Kidney epithelial cell (primary cell): ENCODE measurements at places on chromosomes 12 and 14.

DNA sequence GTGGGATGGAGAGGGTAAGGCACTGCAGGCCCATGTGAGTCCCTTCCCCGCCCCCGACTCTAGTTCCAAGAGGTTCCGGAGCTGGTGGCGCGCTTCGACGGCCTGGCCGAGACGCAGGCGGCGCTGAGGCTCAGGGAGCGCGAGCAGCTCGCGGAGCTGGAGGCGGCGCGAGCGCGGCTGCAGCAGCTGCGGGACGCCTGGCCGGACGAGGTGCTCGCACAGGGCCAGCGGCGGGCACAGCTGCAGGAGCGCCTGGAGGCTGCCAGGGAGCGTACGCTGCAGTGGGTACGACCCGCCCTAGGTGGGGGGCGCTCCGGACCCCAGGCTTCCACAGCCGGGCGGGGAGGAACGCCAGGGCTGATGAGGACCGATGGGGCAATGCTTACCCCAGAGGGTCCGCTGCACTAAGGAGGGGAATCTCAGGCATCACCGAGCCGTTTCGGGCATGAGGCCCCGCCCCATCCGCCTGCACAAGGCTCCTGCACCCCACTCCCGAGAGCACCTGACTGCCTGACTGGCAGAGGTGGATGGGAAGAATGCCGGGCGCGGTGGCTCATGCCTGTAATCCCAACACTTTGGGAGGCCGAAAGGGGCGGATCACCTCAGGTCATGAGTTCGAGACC lies 4.9 kb downstream of the CFAP73 start:
- DNase-seq = no peak

GRCh38 chr12:108875280-108875679 lies 4.6 kb upstream of the DAO start:
- no peak for DNase-seq

DNA sequence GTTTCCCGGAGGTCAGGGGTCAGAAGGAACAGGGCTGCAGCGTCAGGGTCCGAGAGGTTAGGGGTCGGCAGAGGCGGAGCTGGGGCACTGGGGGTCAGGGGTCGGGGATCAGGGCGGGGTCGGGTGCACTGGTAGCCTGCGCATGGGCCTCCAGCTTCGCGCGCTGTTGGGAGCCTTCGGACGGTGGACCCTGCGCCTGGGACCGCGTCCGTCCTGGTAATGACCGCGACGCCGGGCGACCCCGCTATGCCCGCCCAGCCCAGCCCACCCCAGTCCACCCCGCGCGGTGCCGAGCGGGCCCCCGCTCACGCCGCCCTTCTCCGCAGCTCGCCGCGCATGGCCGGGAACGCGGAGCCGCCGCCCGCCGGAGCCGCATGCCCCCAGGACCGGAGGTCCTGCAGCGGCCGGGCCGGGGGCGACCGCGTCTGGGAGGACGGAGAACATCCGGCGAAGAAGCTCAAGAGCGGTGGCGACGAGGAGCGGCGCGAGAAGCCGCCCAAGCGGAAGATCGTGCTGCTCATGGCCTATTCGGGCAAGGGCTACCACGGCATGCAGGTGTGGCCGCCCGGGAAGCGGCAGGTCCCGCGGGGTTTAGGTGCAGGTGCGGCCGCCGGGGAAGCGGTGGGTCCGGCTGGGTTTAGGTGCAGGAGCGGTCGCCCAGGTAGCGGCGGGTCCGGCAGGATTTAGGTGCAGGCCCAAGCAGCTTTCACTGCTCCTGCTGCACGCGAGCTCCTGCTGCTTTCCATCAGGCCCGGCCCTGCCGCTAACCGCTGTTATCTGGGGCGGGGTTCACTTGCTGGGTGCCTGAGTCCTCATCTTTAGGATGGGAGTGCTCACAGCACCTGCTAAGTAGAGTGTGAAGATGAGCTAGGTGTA lies 743 bp downstream of the PUS1 start:
- DNase-seq = no peak

DNA sequence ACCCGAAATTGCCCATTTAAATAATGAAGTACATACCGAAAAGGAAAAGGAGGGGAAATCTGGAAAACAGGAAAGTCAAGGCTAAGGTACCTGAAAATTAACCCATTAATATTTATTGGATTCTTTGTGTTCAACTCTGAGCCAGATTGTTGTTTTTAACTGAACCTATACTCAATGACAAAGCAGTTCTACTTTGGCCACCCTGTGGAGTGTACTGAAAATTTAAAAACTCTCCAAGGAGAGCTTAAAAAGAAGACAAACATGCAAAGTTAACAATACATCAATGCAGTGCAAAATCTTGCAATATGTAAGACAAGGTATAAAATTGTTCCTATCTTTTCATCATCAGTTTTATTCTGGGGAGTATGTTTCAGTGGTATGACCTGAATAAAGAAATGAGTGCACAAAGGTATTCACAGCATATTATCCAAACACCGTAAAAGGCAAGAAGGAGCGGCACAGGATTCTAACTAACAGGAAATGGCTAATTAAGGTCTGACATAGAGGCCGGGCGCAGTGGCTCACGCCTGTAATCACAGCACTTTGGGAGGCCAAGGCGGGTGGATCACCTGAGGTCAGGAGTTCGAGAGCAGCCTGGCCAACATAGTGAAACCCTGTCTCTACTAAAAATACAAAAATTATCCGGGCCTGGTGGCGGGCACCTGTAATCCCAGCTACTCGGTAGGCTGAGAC lies 1.7 kb downstream of the USP44 start:
- DNase-seq = no peak

DNA sequence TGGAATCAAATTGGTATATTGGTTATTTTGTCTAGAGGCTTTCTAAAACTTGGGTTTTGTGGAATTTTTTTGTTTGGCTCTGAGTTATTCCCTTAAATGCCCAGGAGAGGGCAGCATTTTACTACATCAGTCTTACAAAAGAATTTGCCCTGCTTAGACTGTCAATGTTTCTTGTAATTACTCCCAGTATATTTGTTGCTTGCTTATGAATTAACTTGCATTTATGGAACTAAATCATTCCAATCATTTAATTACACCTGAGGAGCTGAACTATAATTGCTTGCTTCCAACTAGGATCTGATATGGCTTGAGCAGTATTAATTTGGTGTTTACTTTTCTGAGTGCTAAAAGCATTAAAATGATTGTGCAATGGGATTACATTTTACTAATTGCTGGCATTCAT lies 48.7 kb downstream of the MIPOL1 start:
- no peak for DNase-seq

DNA sequence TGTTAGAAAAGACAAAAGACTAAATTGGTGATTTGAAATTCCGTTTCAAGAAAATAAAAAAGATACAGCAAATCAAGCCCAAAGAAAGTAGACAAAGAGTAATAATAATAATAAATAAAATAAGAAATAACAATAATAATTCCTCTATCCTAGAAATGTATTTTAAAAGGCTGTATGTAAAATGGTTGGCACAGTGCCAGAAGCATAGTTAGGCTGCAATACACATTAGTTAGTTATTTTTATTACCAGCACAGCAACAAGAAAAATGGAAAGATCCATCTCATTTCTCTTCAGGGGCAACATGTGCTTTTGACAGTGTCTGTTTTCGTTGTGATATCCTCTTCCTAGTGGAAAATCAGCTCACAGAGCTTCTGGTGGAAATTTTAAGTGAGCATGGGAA lies 174.1 kb upstream of the TMTC1 start:
- DNase-seq = no peak

DNA sequence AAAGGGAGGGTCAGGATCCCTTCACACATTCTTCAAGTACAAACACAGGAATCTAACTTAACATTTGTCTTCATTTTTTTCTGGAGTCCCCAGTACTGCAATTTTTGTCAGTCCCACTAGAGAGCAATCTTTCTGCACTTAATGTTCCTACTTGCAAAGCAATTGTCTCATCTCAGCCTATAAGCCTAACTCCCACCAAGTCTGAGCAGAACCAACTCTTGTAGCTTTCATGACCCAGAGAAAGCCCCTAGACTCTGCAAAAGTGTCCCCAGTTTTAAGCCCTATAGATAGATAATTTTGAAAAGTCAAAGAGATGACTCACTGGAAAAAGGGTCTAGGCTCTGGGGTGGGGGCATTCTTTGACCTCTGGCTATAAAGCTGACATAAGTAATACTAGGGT lies 1.8 kb upstream of the ZBTB39 start:
- no peak for DNase-seq

DNA sequence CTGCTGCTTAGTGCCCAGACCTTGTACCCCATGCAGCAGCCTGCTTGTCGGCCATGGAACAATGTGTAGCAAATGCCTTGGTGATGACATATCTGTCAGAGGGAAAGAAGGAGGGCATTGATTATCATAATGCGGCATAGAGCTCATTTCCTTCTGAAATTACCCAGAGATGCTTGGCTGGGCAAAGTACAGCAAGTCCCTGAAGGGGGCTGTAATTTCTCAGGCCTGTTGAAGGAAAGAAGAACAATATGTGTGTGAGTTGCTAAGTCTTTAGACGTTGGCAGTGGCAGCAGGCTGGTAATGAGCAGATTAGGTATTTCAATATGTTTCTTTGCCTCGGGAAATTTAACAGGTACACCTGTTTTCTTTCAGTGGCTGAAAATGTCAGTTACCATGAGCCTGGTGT lies 128.6 kb downstream of the CRADD start:
- peak; percentile 39 for DNase-seq

GRCh38 chr14:101219896-101220703 lies 316.6 kb upstream of the RTL1 start:
- no peak for DNase-seq

DNA sequence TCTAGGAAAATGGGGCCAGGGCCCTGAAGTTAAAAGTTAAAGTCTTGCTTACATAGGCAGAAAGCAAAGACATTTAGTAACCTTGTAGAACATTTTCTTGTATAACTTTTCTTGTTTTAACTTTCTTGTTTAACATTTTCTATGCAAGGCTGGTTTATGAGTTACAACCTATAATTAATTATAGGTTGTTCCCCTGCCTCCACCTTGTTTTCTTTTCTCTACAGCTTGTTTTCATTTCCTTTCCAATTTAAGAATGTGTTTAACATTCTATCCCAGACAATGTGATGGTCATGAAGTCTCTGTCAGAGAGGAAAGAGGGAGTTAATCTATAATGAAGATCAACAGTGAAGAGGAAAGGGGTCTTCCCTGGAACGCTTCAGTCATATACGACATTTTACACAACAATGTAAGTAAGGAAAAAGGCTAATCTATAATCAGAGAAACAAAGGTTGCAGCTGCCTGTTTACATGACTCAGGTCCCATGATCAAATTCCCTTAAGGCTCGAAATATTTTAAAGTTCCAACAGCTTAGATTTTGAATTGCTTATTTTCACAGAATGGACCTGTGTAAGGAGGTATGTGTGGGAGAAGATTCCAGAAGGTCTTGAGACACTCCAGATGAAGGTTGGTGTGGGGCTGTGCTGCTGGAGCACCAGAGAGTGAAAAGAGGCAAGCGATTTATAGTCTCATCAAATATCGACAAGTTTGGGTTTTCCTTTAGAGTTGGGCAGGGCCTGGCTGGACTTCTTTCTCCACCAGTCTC lies 34.2 kb upstream of the TCL1B start:
- no peak for DNase-seq

DNA sequence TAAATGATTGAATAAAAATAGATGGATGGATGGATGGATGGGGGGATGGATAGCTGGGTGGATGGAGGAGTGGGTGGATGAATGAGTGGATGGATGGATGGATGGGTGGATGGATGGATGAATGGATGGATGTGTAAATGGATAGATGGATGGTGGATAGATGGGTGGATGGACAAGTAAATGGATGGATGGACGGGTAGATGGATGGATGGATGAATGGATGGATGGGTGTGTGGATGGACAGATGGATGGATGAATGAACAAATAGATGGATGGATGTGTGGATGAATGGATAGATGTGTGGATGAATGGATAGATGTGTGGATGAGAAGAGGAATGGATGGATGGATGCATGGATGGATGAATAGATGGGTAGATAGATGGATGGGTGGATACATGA lies 490.8 kb downstream of the VRK1 start:
- no peak for DNase-seq

DNA sequence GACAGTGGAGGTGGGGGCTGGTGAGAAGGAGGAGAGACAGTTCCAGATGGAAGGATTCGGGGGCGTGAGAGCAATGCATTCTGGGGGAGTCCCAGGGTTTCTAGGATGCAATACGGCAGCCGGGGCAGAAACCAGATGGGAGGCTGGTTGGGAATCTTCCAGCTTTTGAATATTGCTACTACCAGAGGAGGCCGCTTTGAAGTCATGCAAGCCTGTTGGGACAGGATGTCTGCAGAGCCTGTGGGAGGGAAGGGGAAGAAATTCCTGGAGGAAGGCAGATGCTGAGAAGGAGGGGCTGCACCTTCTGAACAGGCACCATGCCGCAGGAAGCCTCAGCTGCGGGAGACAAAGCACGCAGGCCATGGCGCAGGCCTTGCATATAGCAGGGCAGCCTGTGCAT lies 105.4 kb downstream of the APAF1 start:
- no peak for DNase-seq

DNA sequence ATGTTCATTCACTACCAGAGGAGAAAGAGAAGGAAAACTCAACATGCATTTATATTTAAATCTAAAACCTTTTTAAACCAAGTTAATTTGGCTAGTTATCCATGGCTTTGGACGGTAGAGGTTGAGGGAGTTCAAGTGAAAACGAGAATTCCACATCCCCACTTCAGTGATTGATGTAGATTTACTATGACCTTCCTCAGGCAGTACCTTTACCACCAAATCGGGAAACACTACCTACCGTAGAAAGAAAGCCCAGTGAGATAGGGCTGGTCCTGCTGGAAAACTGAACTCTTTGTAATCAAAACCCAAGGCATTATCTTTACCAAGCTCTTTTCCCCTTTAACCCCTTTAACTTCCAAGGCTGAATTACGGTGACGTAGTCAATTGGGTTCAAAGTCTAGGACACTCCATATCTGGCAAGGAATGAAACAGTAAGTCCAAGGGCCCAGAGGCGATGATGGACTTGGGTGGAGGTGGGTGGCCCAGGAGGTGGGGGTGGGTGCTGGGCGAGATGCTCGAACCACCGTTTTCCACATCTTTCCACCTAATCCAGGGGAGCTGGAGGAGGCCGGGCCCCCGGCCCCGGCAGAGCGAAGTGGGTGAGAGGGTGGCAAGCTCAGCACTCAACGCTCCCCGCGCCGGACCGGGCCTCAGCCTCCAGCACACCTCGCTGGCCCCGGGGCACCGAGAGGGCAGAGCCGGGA lies 618 bp downstream of the SEC23A start:
- no peak for DNase-seq

DNA sequence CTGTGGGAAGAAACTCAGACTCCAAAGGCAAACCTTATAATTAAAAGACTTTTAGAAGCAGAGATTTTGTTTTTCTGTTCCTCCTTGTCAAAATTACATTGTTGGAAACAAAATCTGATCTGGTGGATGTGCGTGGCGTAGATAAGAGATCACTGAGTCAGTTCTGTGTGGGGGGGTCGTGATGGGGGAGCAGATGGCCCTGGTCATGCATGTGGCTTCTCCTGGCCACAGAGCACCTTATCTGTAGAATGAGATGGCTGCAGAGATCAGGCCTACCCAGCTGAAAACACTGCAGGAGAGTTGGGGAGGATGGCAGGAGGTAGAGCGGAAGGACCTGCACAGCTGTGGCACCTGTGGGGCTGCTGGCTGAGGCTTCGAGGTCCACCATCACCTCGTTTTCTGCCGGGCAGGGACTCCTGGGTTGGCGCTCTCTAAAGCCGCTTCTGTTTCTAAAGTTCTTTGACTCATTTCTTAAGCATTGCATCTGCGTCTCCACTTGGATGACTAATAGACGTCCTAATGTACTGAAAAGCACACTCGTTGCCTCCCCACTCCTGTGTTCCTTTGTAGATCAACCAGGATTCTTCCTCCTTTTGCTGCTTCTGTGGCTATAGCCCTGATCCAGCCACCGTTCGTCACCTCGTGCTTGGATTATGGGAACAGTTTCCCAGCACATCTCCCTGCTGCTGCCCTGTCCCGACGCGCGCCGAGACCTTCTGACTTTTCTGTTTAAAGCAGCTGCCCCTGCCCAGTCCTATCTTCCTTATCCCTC lies 93.4 kb downstream of the TSPAN9 start:
- peak; percentile 82 for DNase-seq
